AG08395 (cell line): ENCODE measurements at places on chromosomes 16 and 17.
A peak's percentile ranks its signal among the peaks of the same experiment; 100 is the strongest.

- DNase-seq: no peak
These were observed 35.6 kb downstream of the RNF213 start for GRCh38 chr17:80296221-80296620.

DNA sequence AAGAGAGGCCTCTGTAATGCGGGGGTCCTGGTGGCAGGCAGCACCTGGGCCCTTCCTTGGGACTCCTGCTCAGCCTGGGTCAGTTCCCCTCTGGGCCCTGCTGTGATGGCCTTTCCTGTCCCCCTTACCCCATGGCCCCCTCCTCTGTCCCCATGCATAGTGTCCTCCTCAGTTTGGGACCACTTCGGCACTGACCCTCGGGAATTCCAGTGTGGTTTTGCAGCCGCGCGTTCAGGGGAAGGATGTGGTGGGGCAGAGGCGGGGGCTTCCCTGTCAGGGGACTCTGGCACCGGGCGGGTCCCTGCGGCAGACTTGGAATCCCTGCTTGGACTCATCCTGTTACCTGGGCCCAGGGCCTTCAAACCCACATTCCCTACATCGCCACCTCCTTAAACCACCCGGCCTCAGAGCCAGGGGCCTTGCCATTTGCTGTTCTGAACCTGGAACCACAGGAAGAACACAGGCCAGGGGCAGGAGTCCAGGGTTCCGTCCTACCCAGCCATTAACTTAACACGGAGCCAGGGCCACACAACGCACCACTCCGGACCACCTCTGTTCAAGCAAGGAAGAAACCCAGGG is 31.4 kb upstream of the EIF1 start:
- no peak for DNase-seq

DNA sequence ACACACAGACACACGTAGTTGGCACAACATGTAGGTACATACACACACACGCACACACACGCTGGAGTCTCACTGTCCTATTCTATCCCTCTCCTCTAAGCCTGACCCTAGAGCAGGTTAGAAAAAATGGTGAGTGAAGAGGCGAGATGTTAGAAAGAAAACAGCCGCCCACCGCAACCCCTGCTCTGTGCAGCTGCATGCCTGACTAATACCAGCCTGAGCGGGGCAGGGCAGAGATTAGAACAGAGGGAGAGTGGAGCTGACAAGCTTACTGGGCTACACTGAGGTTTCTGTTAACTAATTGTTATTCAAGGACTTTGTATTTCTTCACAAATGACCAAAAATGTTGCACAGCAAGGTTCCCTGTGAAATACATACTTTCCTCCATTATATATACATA is 59.8 kb downstream of the AMFR start:
- no peak for DNase-seq

DNA sequence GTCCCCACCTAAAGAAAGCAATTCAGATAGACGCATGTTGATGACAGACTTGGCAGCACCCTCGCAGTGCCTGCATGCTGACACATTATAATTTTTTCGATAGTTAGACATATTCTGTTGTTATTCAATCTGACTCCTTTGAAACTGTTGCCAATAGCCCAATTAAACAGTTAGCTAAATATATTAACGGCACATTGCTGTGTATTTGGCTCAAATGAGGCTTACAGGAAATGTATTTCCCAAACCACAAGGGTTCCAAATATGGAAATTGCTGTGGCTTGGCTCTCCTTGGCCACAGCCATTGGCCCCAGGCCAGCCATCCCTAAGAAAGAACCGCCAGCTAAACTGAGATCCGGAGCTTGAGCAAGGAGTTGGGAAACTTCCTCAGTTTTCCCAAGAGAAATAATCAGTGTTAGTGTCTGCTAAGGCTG is 31.1 kb downstream of the C16orf82 start:
- peak; percentile 52 for DNase-seq

DNA sequence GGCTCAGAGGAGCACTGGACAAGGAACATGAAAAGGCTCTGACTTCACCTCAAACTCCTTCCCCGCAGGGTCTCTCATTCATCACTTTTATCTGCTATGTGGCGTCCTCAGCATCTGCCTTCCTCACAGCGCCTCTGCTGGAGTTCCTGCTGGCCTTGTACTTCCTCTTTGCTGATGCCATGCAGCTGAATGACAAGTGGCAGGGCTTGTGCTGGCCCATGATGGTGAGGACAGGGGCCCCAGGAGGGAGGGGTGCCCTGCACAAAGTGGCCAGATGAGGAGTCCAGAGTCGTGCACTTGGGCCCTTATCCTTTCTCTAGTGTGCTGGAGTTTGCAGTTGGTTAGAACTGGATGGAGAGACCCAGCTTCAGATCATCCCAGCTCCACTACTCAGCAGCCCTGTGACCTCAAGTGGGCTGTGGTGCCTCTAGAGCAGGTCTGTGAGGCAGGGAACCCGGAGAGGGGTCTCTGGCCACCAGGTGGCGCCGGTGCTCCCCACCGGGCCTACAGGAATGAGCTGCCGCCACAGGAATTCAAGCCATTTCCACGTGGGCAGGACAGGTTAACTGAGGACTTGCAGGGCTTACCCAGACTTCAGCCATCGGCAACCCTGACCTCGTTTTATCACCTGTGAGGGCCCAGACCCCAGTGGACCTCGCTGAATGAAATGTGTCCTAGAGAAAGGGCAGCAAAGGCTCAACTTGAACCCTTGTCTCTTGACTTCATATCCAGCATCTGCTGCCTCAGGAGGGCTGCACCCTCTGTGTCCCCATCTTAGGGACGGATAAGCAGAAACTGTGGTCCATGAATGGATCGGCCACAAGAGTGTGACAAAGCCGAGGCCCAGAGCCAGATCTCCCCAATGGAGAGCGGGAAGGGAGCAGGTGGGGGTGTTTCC is 4.0 kb downstream of the CMTM3 start:
- peak; percentile 94 for DNase-seq

- DNase-seq: no peak
These were observed 42.6 kb downstream of the PIK3R5 start for GRCh38 chr17:8922928-8923327.

- DNase-seq: no peak
These were observed 105.3 kb upstream of the ASIC2 start for GRCh38 chr17:33398386-33398785.

DNA sequence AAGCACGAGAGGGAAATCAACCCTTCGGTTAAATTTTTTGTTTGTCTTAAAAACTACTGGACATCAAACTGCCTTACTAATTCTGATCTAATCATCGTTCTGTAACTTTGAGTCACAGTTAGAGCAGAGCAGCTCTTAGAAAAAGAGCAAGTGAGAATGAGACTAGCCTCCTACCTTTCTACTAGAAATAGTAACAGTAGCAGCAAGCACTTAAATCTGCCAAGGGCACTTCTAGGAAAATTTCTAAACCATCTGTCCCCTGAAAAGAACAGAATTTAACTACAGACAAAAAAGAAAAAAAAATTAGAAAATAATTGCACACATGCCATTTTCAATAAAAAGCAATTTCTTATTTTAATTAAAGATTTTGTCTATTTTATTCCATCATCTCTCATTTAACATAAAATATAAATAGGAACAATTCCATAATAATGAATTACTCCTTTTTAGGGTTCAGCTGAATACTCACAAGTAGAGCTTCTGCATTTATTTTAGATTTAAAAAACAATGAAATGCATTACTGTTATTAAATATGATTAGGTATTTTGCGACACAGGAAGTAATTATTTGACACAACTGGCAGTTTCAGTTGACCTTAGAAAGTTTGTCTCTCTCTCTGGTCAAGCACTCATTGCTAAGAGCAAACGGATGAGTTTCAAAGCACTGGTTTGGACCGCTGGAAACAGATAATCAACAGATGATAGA is 250.8 kb upstream of the SOX9 start:
- no peak for DNase-seq
